ENCODE measurements at places on chromosomes 3 and 15.

DNA sequence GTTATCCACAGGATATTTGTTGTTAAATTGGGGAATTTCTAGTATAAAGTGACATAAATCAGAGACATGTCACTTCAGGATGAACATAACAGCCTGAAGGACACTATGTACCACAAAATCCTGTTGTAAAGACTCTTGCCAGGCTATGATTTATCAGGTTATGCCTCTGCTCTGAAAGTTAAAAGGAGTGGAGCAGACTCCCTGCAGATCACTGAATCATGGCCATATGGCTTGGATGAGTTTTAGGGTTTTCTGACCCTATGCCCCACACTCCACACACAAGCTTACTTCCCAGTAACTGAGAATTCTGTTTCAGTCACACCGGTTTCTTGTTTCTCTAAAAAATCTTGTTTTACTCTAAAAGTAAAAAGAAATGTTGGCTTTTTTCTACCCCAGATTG, 869.4 kb downstream of the NAALADL2 start:
- no peak for DNase-seq

DNA sequence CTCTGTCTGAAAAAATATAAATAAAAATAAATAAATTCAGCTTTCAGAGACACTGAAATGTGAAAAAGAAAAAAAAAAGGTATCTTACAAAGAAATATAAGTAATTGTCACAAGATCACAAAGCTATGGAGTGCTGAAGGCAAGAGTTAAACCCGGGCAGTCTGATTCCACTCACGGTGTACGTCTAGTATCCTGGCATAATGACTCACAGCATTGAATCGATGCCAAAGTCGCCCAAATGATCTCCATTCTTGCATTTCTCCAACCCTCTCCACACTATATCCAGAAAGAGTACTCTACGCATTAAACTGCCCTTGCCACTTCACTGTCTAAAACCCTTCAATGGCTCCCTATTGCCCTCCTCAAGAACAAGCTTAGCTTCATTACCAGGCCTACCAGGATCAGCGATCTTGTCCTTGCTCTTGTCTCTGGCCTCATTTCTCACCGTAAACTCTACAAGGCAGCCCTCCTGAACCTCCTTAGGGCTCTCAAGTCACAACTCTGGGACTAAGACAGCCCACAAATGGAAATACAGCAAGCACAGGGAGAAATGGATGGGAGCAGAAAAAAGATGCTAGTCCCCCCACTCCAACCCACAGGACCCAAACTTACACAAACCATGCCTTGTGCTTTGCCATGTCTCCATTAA, 7.7 kb downstream of the SUCLG2 start:
- DNase-seq, result peak; percentile 75

- no peak for DNase-seq
Observed at GRCh38 chr3:194130807-194131589, 5.0 kb upstream of the HES1 start.

DNA sequence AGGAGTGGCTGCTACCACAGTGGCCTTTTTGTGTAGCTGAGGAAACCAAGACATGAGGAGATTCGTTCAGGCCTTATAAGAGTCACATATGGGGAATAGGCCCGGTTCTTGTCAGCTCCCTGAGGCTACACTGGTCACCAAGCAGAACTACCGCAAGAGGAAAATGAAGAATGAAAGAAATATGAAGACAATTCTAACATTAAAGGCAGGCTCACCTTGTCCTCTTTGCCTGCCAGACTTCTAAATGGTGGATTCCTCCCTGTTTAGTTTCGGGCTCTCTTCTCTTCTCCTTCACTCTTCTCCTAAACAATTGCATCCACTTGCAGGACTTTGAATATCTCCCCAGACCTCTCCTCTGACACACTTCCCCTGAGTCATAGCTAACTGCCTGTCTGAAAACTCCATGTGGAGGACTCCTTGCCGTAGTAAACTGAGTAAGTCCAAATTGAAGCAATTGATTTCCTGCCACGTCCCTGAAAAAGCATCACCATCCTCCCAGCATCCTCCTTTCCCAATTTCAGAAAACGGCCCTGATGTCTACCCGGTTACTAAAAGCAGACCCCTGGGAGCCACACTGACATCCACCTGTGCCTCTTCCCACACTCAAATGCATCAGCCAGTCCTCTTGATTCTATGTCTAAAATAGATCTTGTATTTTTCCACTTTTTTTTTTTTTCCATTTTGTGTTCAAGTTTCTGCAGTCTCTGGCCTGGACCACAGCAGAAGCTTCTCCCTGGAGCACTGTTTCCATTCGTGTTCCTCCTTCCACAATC, 30.3 kb upstream of the VEPH1 start:
- DNase-seq, result peak; percentile 95

GRCh38 chr3:128805772-128806171, 73.6 kb upstream of the ACAD9 start:
- DNase-seq, result peak; percentile 88

- no peak for DNase-seq
Observed at GRCh38 chr3:193481436-193481835, 73.3 kb downstream of the ATP13A4 start.

DNA sequence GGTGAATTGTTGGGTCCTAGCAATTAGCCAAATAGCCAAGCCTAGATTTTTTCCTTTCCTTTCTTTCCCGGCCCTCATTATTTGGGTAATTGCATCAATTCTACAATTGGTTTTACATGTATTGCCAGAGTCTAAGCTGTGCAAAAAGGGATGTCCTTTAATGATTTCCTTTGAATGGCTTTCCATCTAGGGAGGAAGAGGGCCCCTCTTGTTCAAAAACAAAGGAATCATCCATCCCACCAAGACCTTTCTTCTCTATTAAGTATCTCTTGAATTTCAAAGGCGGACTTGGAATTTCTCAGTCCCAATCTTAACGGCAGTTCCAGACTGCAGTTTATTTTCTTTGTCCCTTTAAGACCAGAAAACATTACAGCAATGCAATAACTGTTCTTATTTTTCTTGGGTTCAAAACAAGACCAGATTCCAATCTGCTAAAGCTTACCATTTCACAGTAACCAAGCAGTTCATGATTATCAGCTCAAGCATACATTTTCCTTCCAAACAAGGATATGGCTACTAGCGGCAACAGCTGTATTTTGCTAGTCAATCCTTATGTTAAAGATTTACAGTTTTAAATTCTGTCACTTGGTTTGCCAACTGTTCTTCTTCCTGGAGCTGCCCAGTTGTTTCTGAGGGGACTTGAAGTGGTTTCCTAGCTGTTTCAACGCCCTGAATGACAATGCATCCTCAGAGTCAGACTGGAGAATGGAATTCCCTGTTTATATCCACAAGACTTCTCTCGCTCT, 91.4 kb upstream of the LRIG1 start:
- DNase-seq, result no peak

DNA sequence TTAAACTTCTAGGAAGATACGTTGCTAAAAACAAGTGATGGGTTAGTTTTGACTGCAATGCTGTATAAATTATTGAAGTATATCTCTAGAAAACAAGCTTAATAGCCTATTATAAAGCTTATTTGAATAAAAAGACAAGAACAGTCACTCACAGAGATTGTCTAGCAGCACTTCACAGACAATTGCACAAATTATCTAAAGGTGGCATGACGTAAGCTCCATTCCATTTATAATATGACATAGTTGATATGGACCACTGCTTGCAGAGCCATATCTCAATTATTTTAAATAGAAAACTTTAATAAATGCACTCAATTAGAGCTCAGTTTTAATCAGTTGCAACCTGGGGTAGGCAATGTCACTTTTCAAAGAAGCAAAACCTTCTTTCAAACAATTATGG, 319.9 kb upstream of the GBE1 start:
- DNase-seq, result no peak

GRCh38 chr15:44435893-44436667, 8.7 kb downstream of the CTDSPL2 start:
- DNase-seq, result peak; percentile 5

DNA sequence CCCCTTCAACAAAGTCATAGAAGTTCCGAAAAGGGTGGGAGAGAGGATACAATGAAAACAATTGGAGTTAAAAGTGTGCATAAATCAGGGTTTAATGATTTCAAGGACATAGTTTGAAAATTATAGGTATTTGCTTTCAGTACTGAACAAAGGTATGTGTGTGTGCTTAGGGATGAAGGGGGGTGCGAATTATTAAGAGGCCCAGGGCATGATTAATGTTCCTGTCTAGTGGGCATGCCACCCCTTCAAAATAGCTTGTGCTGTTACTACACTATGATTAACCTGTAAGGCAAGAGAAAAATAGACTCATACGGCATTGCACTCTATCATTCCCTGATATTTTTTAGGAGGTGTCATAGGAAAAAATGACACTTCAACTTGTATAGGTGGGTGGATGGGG, 731.6 kb downstream of the NAALADL2 start:
- DNase-seq, result no peak

DNA sequence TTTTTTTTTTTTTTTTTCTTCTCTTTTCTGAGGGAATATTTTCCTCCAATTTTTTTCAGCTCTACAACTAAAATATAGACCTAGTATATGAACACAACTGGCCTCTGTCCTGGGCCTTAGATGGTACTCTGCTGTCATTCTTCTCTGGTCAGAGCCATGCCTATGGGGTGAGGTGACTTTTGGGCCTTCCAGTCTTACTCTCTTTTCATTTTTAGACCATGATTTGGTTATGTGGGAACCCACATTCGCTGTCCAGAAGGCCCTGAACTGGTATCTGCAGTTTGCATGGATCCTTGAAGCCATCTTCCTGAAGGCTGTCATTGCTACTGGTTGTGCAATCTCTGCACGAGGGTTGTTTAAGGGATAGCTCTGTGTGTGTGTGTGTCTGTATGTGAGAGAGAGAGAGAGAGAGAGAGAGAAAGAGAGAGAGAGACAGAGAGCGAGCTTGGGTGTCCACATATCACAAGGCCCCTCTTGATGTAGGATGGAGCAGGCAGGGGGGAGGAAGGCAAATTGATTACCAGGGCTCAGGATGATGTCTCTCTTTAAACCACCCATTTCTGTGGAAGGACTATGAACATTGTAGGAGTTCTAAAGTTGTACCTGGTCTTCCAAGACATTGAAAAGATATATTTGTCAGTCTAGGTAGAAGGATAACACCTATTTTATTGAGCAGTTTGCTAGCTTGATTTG, 6.9 kb downstream of the TGFBR2 start:
- DNase-seq, result no peak

- no peak for DNase-seq
Observed at GRCh38 chr3:178090899-178091298, 445.3 kb upstream of the KCNMB2 start.

- peak; percentile 27 for DNase-seq
Observed at GRCh38 chr3:152466784-152467183, 198.1 kb downstream of the MBNL1 start.

- DNase-seq, result no peak
Observed at GRCh38 chr15:53808058-53808706, 48.7 kb upstream of the WDR72 start.

- peak; percentile 52 for DNase-seq
Observed at GRCh38 chr3:21621181-21621651, 129.8 kb downstream of the ZNF385D start.

- DNase-seq, result no peak
Observed at GRCh38 chr3:42873221-42873982, 2.3 kb downstream of the CYP8B1 start.

- no peak for DNase-seq
Observed at GRCh38 chr15:29566914-29567313, 255.4 kb downstream of the TJP1 start.

DNA sequence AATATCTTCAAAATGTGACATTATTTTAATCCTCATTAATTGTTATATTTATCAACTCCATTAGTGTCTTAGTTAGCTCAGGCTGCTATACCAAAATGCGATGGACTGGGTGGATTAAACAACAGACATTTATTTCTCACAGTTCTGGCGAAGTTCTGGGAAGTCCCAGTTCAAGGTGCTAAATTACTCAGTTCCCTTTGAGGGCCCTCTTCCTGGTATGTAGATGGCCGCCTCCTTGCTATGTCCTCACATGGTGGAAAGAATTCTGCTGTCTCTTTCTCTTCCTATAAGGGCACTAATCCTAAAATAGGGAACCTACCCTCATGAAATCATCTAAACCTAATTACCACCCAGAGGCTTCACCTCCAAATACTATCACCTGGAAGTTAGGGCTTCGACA, 38.8 kb upstream of the DUT start:
- DNase-seq, result no peak

GRCh38 chr15:72774696-72775383, 8.7 kb downstream of the ADPGK start:
- no peak for DNase-seq

GRCh38 chr15:82133251-82133650, 87.4 kb upstream of the MEX3B start:
- DNase-seq, result no peak

- DNase-seq, result no peak
Observed at GRCh38 chr15:60385620-60386552, 11.9 kb downstream of the ANXA2 start.

- DNase-seq, result no peak
Observed at GRCh38 chr3:10957976-10958749, 34.4 kb upstream of the SLC6A1 start.

GRCh38 chr3:112348943-112349342, 16.0 kb downstream of the CD200 start:
- DNase-seq, result no peak

GRCh38 chr15:74725225-74725774, at the start of gene CYP1A1:
Gene CYP1A1 (minus strand): TSS chr15:74725528. CDS start chr15:74723097, 2,431 bp downstream.
- no peak for DNase-seq

DNA sequence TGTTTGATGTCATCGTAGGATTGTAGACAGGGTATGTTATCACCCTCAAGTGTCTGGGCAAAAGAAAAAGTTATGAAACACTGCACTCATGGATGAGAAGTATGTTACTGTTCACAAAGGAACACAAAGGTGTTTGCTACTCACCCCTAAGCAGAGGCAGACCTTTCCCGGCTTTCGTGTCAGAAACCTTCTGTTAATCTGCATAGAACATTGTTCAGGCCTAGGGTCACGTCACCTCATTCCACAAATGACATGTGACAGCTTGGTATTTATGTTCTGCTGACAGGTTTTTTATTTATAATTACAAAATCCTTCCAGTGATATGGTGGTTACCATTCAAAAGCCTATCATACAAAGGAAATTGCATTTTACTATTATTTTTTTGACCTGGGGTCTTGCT, 16.5 kb downstream of the THUMPD3 start:
- no peak for DNase-seq

- no peak for DNase-seq
Observed at GRCh38 chr3:14411166-14411526, 8.7 kb downstream of the SLC6A6 start.

GRCh38 chr15:74956648-74957475, at the start of gene RPP25:
Gene RPP25 (minus strand): TSS chr15:74956772. CDS start chr15:74956583, 189 bp downstream.
- DNase-seq, result peak; percentile 27

GRCh38 chr3:24837601-24838000, 343.0 kb upstream of the THRB start:
- peak; percentile 15 for DNase-seq

Measured in HT1080 (cell line).